ENCODE measurements at places on chromosomes 5 and 9. TPM values are rescaled to one million over a fixed set of nuclear protein-coding genes. Genes with fewer than 3 reads are reported as not detected.

ISL1 gene
- polyA plus RNA-seq: 0.07 TPM

SNCAIP gene
- polyA plus RNA-seq: 1.3 TPM

PROB1 gene
- polyA plus RNA-seq: 0.43 TPM

TAF1L gene
- not detected for polyA plus RNA-seq

LCN1 gene
- polyA plus RNA-seq: not detected

FKBP15 gene
- 28.8 TPM for polyA plus RNA-seq

GLRA1 gene
- polyA plus RNA-seq: not detected

TMEM203 gene
- 44.9 TPM for polyA plus RNA-seq

VLDLR gene
- polyA plus RNA-seq: 11.0 TPM

RLN1 gene
- polyA plus RNA-seq: not detected

LAMC3 gene
- polyA plus RNA-seq: 1.4 TPM

FOXD4L6 gene
- not detected for polyA plus RNA-seq

TMEM252 gene
- polyA plus RNA-seq: not detected

SLC6A19 gene
- not detected for polyA plus RNA-seq
